ENCODE measurements at places on chromosomes 3 and 15. TPM values are rescaled to one million over a fixed set of nuclear protein-coding genes. Genes with fewer than 3 reads are reported as not detected.

C3orf85 gene
- not detected for total RNA-seq

TM4SF18 gene
- under 0.01 TPM for total RNA-seq

SLC28A2 gene
- not detected for total RNA-seq

ZNF80 gene
- total RNA-seq, result not detected

VEPH1 gene
- 25.9 TPM for total RNA-seq

USP3 gene
- total RNA-seq, result 27.1 TPM

ARRDC4 gene
- total RNA-seq, result 6.5 TPM

OR5K2 gene
- not detected for total RNA-seq

CPNE9 gene
- total RNA-seq, result under 0.01 TPM

JAGN1 gene
- total RNA-seq, result 54.7 TPM

MYZAP gene
- 0.17 TPM for total RNA-seq

All from bronchus fibroblast of lung (primary cell).